ENCODE measurements at places on chromosomes 6 and 20.

DNA sequence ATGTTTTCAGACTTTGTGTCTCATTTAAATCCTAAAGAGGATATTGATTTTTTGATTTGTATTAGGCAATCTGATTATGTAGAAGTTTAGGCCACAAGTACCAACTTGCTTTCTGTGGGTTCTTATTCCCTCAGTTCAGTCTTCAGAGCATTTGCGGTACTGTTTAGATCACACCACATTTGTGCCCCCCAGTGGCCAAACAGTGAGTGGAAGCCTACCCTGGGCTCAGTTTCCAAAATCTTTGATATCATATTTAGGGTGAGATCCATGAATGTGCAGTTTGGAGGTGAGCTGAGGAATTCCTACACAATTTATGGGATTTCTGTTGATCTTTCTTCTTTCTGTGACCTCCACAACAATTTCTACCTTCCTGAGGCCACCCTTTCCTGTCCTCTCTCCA, 92.3 kb upstream of the FUT9 start:
- DNase-seq, result no peak

GRCh38 chr6:167735084-167735950, 91.4 kb upstream of the AFDN start:
- no peak for DNase-seq

GRCh38 chr6:43937236-43938177, 167.5 kb downstream of the VEGFA start:
- DNase-seq, result no peak

DNA sequence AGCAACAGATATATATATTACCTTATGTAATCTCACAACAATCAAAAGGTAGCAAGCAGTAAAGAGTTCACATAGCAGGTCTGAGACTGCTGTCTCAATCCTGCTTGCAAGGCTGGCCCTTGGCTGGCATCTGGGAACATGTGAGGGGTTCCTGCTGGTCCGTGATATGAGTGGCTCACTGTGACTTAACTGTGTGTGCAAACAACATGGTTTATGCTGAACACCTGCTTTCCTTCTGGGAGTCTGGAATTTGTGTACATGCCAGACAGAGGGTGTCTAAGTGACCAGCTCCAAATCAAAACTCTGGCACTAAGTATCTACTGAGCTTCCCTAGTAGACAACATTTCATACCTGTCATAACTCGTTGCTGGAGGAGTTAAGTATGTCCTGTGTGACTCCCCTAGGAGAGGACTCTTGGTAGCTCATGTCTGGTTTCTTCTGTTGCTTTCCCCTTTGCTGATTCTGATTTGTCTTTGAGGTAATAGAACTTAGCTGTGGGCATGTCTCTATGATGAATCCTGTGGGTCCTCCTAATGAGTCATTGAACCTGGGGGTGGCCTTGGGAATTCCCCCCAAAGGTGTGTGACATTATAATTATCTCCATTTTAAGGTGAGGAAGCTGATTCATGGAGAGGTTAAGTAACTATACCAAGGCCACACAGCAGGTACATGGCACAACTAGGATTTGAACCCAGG, 131.6 kb upstream of the NEDD9 start:
- DNase-seq, result no peak

GRCh38 chr6:135221505-135221904, 40.4 kb downstream of the MYB start:
- no peak for DNase-seq

- no peak for DNase-seq
Measured at GRCh38 chr20:62732842-62733525, 24.3 kb downstream of the NTSR1 start.

- no peak for DNase-seq
Measured at GRCh38 chr20:49140411-49140810, 47.7 kb downstream of the STAU1 start.

DNA sequence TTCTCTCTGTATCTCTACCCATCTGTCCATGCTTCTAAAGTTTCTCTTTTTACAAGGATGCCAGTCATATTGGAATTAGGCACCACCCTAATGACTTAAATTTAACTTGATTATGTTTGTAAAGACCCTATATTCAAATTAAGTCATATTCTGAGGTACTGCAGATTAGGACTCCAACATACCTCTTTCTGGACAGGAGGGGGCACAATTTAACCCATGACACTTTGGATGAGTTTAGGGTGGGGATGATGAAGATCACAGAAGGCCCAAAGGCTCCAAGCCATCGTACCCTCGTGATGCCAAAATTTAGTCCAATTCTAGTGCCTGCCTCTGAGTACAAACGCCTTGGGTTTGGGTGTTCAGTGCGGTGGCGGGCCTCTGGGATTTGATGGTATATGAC, 15.0 kb upstream of the NKX2-2 start:
- no peak for DNase-seq

- no peak for DNase-seq
Measured at GRCh38 chr6:168015009-168015408, 17.5 kb downstream of the KIF25 start.

DNA sequence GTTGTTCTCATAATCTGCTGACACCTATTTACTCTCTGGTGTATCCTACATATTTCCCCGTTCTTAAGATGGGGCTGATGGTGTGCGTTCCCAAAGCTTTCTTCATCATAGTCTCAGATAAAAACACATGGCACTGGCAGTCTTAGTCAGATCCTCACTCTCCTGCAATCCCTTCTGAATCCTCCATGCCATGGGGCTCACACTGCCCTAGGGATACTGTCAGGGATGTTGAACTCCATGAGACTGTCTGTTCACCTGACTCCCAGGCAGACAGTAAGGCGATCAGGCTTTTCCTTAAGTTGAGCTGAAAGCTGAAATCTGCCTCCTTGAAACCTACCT, 76.0 kb downstream of the SLX4IP start:
- no peak for DNase-seq

GRCh38 chr20:36214684-36215256, 21.5 kb upstream of the AAR2 start:
- DNase-seq, result no peak

- DNase-seq, result no peak
Measured at GRCh38 chr6:139858429-139858828, 484.0 kb upstream of the CITED2 start.

DNA sequence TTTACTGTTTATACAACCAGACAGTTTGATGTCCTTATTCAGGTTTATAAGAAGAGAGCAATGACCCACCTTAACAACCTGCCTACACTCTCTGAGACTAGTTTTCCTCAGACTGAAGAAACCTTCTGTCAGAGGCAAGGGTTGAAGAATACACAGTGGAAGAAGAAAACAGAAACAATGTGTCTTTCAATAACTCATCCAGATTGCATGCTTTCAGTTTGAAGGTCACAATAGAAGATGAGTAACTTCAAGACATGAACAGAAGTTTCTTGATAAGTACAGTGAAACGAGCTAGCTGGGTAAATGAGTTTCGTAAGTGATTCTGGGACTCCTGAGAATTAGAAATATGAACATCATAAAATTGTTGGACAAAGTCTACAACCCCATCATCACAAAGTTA, 141.7 kb downstream of the STXBP5 start:
- DNase-seq, result no peak

DNA sequence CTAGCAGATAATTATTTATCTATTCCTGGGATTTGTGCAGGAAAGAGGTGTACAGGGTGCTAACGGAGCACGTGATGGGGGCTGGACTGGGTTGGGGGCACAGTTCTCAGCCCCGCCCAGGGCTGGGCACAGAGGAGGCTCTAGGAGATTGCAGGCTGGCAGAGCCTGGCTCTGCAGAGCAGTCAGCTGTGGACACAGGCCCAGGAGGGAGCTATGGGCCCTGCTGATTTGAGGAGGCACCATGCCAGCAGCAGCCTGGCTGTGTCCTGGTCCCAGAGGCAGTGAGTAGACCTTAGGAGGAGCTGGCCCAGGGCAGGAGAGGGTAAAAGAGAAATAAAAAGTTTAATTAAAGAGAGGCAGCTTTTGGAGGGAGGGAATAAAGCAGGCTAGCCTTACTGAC, 19.3 kb downstream of the MAFB start:
- no peak for DNase-seq

GRCh38 chr6:70413992-70414494, 735 bp downstream of the FAM135A start:
- DNase-seq, result no peak

GRCh38 chr6:105526225-105526872, 123.5 kb upstream of the PREP start:
- no peak for DNase-seq

- DNase-seq, result no peak
Measured at GRCh38 chr6:122476131-122476530, 4.5 kb upstream of the SERINC1 start.

DNA sequence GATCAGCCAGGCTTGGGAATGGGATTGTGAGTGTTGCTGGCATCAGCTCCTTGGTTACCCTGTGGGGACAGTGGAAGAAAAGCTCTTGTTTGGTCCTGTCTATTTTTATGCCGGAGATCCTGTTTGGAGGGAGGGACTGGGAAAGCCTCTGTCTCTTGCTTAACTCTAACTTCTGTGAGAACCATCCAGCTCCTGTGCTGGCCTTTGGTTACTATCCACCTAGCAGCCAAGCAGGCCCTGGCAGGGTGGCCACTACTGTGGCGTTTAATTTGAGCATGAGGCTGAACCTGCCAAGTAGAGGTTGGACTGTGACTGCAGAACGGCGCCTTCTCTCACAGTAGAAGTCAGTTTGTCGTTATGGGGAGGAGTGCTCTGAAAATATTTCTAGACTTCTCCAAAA, 193.3 kb downstream of the UTRN start:
- no peak for DNase-seq

DNA sequence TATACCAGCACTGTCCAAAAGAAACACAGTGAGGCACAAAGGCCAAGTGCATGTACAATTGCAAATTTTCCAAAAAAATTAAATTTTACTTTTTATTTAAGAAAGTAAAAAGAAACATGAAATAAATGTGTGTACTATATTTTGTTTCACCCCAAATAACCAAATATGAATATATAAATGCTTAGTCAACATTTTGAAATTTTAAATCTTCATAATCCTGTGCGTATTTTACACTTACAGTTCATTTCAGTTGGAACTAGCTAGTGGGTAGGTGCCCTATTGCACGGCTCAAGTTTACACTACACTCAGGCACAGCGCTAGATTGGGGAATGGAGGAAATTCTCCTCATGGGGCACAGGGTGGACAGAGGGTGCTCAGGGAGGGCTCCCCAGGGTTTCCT, 18.0 kb upstream of the BTN3A3 start:
- DNase-seq, result no peak

- DNase-seq, result no peak
Measured at GRCh38 chr6:26240157-26241032, 124.6 kb upstream of the BTN3A2 start.

GRCh38 chr20:36957875-36958667, 6.6 kb upstream of the SAMHD1 start:
- no peak for DNase-seq

GRCh38 chr6:968791-969190, 275.9 kb upstream of the EXOC2 start:
- DNase-seq, result no peak

- DNase-seq, result no peak
Measured at GRCh38 chr6:26267083-26267589, 97.9 kb upstream of the BTN3A2 start.

DNA sequence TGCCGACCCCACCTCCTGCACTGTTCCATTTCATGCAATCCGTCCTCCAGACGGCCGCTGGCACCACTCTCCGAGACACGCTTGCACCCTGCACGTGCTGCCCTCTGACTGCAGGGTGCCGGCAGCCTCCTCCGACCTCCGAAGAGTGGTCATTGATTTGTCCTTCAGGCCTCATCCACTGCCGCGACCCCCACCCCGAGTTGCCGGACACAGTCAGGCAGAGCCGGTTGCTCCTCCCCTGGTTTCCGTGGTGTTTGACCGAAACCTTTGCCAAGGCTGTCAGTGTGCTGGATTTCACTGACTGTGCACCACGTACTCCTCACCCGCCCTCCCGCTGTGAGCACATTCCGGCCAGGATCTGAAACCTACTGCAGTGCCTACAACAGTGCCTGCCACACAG, 156.4 kb upstream of the PDE10A start:
- peak; percentile 14 for DNase-seq

GRCh38 chr20:2887715-2888114, 14.4 kb downstream of the PTPRA start:
- DNase-seq, result no peak

DNA sequence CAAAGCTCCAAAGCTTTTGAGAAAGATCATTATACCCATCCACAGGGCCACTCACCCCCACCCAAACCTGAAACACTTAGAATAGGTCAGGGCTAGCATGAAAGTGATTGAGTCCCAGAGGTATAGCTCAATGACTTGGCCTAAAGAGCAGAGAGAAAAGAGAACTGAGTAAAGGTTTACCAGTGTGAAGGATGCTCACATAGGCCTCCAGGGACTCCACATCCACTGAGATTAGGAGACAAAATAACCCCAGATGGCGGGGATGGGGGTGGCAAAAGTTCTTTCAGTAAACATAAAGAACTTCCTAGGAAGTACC, 12.2 kb downstream of the SAYSD1 start:
- DNase-seq, result no peak

- DNase-seq, result no peak
Measured at GRCh38 chr6:34238585-34239499, 2.2 kb downstream of the HMGA1 start.

- DNase-seq, result no peak
Measured at GRCh38 chr6:161228921-161229591, 44.8 kb downstream of the AGPAT4 start.

DNA sequence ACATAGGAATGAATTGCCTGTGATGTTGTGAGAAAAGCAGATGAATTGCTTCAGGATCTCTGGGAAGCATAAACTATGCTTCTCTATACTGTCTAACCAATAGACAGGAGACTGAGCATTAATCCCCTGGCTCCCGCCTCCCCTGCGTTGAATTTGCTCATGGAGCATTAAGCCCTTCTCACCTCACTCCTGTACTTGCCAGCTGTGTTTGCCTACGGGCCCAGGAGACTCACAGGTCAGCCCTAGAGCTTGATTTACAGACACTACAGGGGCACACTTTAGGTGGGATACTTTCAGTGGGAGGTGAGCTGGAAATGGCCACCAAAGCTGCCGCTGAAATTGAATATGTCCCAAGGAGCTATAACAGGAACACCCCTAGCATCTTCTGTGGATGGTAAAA, 418.7 kb downstream of the CBLN4 start:
- DNase-seq, result no peak

DNA sequence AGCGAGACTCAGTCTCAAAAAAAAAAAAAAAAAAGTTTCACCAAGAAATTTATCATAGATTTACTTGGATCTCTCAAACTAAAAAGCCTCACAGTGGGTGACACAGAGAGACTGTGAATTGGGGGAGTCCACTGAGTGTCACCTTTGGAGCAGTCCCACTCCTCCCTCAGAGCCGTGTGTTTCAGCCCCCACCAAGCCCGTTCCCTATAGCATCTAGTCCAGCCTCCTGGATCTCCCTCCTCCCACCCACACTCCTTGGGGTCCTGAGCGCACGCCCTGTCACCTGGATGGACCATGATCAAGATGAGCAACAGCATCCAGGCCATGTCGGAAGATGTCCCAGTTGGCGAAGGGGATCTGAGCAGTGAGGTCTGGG, 422 bp downstream of the NCR3 start:
- DNase-seq, result no peak

All from GOT3 (cell line).